ENCODE measurements at places on chromosomes 2 and 18.

DNA sequence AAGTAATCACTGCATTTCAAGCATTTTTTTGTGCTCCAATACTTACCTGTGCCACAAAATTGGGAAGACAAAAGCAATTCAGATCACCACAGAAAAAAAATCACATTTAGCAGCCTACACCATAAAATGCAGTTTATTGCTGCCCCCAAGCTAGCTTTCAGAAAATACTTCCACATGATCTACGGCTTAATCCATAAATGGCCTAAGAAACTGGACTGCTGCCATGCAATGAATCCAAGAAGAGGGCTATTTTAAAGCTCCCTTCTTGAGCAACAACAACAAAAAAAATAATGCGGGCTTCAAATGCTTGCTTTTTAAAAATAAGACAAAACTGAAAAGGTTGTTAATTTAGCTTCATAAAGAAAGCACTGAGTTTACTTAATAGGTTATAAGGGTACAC lies 272.3 kb downstream of the RAD51AP2 start:
- DNase-seq, result no peak

DNA sequence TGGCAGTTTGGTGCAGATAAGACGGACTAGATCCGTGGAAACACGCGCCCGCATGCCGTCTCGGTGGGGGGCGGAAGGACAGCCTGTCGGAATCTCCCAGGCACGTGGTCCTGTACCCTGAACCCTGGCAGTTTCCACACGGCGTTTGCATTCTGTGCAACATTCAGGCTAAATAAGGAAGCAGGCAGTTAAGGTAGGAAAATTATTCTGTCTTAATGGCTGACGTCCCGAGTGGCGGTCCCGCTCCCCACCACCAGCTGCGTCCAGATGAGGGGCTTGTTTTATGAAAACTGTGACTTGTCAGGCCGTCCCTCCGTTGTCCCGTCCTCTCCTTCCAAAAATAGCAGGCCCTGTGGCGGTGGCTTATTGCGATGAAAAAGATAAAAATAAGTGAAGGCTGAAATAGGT lies 120.2 kb downstream of the NFATC1 start:
- no peak for DNase-seq

- DNase-seq, result no peak
These were observed 42.4 kb downstream of the REEP1 start for GRCh38 chr2:86295066-86295465.

GRCh38 chr2:191692502-191693115 lies 14.7 kb downstream of the NABP1 start:
- no peak for DNase-seq

GRCh38 chr18:76859474-76860339 lies 37.4 kb downstream of the ZNF236 start:
- no peak for DNase-seq

- DNase-seq, result no peak
These were observed 42.5 kb downstream of the MYO7B start for GRCh38 chr2:127577973-127578372.

- DNase-seq, result no peak
These were observed 32.8 kb downstream of the FAM124B start for GRCh38 chr2:224369028-224369632.

DNA sequence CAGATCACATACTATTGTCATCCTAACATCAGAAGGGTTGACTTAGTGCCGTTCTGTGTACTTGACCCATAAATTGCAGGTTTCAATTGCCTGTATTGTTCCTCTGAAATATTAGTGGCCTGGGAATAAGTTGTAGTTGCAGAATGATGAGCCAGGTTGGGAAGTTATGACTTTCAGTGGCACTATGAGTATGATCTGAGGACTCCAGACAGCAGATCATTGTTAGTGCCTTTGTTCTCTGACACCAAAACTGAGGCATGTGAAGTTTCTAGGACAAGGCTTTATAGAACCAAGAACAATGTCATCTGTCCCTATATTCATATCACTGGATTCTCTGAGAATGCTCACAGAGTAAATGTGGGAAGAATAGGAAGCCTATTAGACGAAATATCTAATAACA lies 403.7 kb downstream of the STK39 start:
- no peak for DNase-seq

DNA sequence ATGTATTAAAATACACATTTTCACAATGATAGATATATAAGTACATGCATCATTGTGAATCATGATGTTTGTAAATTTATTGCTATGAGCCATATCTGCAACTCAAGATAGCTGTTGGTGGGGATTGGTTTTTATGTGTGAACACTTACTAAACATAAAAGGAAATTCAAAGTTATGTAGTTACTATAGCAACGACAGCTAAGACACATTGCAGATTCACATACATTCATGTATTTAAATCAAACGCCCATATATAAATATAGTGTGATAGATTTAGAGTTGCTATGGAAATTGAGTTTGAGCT lies 65.6 kb downstream of the MAPRE2 start:
- DNase-seq, result no peak

All from esophagus squamous epithelium (tissue), 5 donors.